ENCODE measurements at places on chromosomes 11 and 22.

DNA sequence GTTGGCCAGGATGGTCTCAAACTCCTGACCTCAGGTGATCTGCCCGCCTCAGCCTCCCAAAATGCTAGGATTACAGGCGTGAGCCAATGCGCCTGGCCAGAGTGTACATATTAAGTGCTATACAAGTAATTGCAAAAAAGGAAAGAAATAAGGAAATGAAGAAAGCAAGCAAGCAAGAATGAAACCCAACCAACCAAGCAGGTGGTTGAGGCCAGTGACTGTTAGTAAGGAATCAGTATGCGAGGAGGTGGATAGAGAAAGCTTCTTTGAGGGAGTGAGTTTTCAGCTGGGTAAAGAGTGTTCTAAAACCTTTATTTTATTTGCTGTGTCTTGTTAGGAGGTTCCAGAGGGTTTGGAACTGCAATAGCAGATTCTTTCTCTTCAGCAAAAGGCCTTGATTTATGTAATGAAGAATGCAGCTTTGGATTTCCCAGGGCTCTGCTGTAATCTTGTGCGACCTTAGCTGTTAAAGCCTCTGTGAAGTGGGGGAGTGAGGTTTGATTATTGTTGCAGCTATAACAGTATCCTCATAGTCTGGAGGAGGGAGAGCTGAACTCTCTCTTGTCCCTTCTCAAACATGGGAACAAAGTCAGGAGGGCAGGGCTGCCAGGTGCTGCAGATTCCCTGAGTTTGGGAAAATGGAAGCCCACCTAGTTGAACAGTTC is 5.7 kb downstream of the AMPD3 start:
- no peak for DNase-seq

GRCh38 chr11:71568704-71569349 is 3.5 kb downstream of the KRTAP5-10 start:
- no peak for DNase-seq

DNA sequence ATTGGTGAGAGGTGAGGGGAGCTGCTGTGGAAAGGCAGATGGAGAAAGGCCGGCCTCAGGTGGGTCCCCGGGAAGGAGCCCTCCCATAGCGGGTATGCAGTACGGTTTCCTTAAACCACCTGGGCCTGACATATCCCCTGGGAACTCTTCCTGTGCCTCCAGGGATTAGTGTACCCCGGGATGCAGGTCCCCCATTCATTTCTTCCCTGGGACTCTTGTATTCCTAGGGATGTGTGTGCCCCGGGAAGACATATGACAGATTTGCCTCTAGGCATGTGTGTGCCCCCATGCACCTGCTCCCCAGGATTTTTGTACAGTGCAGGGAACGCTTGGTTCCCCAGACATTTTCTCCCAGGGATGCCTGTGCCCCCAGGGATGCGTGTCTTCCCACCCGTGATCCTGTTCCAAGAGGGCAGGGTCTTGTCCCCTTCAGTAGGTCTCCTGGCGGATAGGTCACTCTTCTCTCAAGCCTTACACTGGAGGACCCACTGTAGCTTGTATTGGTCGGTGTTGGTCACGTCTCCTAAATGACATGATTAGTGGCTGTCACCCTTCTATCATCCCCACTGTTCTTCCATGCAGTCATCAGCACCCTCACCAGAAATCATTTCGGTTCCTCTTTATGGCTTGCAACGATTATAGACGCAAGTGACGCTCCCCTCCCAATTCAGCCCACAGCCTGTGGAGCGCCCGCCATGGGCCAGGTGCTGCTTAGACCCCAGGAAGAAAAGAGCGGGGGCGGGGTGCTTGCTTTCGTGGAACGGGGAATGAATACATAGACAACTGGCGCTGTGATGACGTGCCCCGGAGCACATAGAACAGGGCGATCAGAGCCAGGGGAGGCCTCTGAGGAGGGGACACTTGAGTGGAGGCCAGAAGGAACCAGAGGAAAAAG is 1.3 kb downstream of the PARVB start:
- DNase-seq = peak; percentile 85

GRCh38 chr11:117818041-117818873 is 6.3 kb downstream of the FXYD2 start:
- no peak for DNase-seq

DNA sequence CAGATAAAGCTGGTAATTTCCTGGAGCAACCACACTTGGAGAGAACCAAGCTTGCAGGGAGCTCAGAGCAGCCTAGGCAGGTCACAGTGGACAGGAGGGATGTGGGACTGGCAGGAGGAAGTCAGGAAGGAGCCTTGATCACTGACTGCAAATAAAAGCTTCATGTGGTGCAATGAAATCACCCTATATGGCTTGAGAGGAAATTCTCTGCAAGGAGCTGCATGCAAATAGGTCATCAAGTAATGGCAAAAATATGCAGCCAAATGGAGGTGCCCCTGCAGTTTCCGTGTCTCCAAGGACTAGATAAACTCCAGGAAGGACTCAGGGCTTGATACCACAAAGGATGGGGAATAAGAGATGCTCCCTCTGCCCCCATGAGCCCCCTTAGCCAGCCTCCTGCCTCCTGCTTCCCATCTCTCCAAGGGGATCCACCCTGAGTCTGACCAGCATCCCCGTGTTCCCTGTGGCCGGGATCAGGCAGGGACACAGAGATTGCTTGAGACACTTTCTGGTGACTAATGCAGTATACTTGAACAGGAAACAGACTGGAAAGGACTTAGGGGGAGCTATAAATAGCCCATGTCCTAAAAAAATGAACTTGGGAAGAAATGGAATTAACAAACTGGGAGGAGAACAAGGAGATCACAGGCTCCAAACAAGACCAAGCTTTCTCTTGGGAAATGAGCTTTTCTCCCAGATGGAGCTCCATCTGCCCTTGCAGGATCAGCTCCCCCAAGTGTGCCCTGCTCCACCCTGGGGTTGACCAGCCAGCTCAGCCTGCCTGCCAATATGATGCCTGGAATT is 23.9 kb upstream of the MICAL2 start:
- no peak for DNase-seq

Measured in OCI-M1 (cell line).